Bronchial epithelial cell (primary cell): ENCODE measurements at places on chromosomes 4 and X.

- no peak for DNase-seq
Observed at GRCh38 chr4:91127831-91128230, 1000.6 kb downstream of the CCSER1 start.

DNA sequence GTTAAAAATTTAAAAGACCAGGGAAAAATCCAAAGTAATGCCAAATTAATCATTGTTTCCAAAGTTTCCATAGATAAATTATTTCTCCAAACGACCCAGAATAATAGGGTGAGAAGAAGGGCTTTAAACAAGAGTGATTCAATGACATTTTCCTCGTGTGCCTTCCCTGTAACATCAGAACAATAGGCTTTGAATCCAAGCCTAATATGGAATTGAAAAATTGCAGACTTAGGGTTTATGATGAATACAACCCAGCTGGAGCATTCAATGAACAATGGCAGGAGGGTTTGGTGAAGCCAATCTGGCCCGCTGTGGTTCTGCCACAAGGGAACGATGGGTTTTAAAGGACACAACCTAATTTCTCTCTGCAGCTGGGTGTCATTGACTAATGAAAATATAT is 94.2 kb downstream of the CBLL2 start:
- no peak for DNase-seq

- DNase-seq, result no peak
Observed at GRCh38 chrX:6980981-6981380, 166.5 kb upstream of the STS start.

- DNase-seq, result no peak
Observed at GRCh38 chr4:29220761-29221160, 1499.4 kb upstream of the PCDH7 start.

DNA sequence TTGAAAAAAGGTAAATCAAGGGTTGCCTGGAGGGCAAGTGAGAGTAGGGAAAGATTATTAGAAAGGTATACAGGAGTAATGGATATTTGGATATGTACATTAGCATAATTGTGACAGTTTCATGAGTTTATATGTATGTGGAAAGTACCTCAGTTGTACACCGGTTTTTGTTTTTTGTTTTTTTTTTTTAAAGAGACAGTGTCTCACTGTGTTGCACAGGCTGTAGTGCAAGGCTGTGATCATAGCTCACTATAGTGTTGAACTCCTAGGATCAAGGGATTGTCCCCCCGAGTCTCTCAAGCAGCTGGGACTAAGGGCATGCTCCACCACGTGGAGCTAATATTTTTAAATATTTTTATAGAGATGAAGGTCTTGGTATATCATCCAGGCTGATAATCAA is 15.3 kb upstream of the HPGD start:
- no peak for DNase-seq

GRCh38 chrX:39674490-39675161 is 423.1 kb downstream of the BCOR start:
- no peak for DNase-seq

DNA sequence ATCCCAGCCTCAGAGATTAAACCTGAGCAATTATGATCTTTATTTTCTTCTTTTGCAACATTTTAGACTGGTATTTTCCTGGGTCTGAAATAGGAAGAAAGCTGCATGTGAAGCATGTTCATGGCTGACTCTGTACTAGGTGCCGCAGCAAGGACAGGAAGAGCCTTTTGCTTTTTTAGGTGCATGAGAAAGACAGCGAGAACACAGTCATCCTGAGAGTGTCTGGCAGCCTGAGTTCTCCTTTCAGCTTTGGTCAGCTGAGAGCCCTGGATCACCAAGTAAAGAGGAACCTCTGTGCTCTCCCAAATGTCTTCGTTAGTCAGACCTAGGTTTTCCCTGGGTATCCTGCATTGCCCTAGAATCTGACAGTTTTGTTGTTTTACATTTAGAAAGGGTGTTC is 29.8 kb downstream of the FAM149A start:
- no peak for DNase-seq

GRCh38 chrX:7202206-7202605 is 54.3 kb upstream of the PUDP start:
- DNase-seq, result no peak

- no peak for DNase-seq
Observed at GRCh38 chr4:19033816-19034733, 1012.5 kb upstream of the LCORL start.

GRCh38 chr4:53912766-53913497 is 151.5 kb downstream of the CHIC2 start:
- DNase-seq, result peak; percentile 34

DNA sequence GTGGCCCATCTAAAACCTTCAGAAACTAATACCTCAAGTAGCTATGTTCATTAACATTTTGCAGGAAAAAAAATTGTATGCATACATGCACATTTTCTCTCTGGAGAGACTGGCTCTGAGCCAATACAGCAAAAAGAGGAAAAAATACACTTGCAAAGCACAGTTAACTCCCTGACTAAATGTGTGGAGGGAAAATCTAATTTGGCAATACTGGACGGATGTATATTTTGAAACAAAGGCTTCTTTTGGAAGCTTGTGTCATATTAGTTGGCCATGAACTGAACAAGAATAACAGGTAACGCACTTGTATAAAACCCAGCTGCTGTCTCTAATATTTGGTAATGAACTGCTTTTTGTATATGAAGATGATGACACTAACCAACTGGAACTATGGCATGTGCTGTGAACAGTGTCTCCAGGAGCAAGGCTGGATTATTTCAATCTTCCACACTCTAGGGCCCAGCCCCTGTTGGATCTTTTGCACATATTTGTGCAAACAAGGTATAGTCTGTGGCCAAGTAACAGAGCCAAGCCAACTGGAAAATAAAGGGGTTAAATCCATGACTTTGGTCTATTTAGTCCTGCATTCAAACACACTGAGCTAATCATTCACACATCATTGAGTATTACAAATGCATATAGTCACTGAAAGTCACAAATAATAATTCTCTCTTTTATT is 67.9 kb upstream of the NRK start:
- no peak for DNase-seq

- DNase-seq, result no peak
Observed at GRCh38 chr4:79015411-79015810, 76.2 kb upstream of the PAQR3 start.

DNA sequence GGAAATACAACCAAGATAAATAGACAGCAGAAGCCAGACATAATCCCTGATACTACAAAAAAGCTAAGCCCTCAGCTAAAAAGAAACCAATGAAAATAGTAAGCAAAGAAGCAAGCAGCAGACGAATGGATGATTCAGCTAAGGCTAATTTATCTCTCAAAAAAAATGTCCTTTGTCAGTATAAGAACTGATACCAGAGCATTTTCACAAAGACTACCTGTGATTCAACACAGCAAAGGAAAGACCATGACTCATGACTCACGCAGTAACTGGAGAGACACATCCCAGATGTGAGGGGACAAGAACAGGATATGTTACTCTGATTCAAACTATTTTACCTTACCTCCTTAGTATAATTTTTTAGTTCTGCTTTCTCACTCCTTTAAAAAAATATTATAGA is 22.7 kb upstream of the TMPRSS11F start:
- DNase-seq, result peak; percentile 98
